ENCODE measurements at places on chromosomes 2 and 18.

- no peak for DNase-seq
These were observed 185.4 kb downstream of the FBXO15 start for GRCh38 chr18:73962256-73962655.

DNA sequence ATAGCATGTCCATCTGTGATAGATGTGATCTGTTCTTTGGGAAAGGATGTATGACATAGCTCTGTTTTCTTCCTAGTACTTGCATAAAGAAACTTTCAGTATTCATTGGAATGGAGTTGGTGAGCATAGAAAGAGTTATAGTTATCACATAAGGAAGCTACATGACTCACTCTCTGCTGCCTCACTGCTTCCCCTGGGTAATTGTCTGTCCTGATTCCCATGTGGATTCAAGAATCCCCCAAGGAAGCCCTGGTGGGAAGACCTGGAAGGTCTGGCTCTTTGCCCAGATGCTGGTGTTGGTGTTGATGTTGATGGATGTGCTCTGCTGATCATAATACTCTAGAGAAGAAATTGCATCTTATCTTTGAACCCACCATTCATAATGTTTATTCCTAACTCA, 60.6 kb downstream of the PTPN4 start:
- DNase-seq: no peak

DNA sequence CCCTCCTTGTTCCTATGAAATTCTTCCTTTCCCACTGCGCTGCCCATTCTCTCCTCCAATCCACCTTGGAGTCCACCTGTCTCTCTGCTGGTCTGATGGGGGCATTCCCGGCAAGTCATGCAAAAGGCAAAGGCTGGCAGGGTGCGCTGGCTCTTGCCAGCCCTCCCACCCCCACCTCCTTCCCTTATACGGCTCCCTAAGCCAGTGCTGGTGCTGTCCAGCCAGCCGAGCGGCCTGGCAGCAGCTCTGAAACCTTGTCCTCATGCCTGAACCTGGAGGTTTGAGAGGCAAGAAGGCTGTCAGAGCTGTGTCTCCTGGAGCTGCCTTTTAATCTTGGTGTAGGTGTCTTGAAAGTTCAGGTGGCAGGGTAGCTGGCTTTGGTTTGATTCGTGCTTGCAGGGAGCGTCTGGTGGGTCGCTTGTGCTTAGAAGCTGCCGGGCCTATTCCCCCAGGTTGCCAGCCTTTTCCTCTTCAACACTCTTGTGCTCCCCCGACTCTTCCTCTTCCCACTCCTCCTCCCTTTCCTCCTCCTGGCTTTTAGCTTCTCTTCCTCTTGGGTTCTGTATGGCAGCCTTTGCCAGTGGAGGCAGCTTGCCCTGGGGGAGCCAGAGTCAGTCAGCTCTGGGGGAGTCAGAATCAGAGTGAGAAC, 748 bp downstream of the LIPG start:
- DNase-seq: no peak

GRCh38 chr2:56770490-56770889, 586.7 kb downstream of the CCDC85A start:
- no peak for DNase-seq

- no peak for DNase-seq
These were observed 8.9 kb downstream of the LAPTM4A start for GRCh38 chr2:20042531-20042930.

DNA sequence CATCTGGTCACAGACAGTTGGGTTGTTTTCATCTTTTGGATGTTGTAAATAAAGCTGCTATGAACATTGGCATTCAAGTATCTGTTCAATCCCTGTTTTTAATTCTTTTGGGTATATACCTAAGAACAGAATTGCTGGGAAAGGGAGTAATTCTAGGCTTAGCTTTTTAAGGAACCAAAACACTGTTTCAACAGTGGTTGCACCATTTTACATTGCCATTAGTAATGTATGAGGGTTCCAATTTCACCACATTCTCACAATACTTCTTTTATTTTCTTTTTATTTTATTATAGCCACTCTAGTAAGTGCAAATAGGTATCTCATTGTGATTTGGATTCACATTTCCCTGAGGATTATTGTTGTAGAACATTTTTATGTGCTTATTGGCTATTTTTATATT, 108.9 kb upstream of the GLS start:
- no peak for DNase-seq

GRCh38 chr18:12287684-12288402, 20.2 kb upstream of the TUBB6 start:
- DNase-seq: no peak

GRCh38 chr18:23722646-23723045, 33.4 kb downstream of the LAMA3 start:
- no peak for DNase-seq

DNA sequence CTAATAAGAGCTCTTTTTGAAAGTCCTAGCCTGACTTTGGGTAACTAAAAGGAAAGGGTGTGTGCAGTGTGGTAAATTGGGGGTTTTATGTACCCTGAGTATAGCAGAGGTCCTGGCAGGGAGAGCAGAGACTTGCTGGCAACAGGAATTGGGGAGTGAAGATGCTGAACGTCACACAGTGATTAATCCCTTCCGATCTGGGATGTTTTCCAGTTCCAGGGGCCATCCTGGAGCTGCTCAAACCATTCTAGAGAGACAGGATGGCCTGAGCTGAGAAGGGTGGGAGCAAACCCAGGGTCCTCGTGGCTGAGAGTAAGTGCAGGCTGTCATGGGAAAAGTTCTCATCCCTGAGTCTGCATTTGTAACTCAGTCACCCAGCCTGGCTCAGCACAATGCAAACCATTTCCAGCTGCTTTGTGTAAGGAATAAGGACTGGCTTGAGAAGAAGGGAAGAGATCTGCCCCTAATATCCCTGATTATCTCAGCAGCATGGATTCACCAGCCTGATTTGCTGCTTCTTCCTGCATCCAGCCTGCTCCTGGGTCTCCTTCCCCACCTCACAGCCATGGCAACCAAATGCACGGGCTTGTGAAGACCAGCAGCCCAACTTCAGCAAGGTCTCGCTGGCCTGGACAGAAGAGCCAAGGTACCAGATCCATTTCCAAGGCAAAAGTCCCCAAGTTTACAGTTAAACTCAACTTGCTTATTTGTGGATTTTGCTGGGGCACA, 47.1 kb upstream of the CELF4 start:
- DNase-seq: no peak

- DNase-seq: no peak
These were observed at the start of gene DLX1 for GRCh38 chr2:172085460-172086159. Gene DLX1 (plus strand): TSS chr2:172085507. CDS start chr2:172085678, 171 bp downstream.

DNA sequence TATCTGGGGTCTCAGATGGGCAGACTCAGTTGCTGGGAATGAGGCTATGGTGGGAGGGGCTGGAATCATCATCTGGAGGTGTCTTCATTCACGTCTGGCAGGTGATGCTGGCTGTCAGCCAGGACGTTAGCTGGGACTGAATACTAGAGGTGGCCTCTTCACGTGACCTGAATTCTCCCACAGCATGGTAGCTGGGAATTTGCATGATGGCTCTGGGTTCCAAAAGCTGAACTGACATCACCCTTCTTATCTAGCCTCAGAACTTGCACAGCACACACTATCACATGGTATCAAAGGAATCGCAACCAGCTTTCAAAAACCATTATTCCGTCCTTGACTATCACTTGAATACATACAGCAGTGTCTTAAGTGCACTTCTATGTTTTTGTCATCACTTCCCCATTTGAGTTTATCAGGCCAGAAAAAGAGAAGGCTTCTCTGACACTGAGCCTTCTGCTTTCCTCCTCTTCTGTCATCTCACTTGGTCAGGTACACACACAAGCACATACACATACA, 53.0 kb upstream of the LRP2 start:
- no peak for DNase-seq

GRCh38 chr18:22924589-22924988, 8.5 kb upstream of the RBBP8 start:
- DNase-seq: no peak

Measured in stimulated activated CD8-positive, alpha-beta memory T cell treated with anti-CD3 and anti-CD28 coated beads, Interleukin-4, amount 100 ng/mL, for 48 hours (primary cell).